Hepatocyte (in vitro differentiated cells): ENCODE measurements at places on chromosomes 7 and 10.

DNA sequence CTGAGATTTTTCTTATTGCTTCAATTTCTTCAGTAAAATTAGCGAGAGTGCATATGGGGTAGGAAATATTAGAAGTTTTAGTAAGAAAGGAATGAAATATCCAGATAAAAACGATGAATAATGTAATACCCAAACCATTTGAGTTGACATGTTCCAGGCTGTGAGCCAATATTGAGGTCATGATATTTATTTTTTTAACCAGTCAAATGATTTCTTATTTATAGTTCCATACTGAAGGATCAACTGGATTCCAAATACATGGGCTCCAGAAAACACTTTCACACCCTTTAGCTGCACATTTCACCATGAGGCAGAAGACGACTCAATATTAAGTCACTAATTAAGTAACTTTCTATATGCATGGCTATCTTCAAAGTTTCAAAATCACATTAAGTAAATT is 312.5 kb downstream of the PPP1R3A start:
- DNase-seq = no peak

DNA sequence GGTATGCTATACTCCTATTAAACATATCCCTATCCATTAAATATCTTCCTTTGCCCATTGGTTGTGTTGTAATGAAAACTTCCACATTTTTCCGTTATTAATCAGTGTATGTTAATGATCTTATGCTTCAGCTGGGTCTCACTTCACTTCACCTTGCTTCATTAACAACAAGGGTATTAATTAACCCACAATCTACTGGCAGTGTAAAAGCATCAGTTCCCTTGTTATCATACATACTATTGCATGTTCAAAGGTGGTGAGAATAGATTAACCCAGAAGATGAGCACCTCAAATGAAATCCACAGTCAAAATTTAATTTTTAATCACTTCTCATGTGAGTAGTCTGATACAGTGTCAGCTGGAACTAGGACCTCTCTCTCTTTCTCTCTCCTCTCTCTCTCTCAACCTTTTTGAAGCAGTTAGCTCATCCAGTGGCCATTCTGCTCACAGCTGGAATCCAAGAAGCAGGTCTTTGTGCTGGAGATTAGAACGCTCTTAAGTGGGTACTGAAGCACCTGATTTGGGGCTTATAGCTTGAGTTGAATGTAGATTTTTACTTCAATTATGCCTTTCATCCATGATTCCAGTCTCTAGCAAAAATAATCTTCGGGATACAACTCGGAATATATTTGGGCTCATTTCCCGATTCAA is 172.3 kb downstream of the RAPGEF5 start:
- DNase-seq = no peak

DNA sequence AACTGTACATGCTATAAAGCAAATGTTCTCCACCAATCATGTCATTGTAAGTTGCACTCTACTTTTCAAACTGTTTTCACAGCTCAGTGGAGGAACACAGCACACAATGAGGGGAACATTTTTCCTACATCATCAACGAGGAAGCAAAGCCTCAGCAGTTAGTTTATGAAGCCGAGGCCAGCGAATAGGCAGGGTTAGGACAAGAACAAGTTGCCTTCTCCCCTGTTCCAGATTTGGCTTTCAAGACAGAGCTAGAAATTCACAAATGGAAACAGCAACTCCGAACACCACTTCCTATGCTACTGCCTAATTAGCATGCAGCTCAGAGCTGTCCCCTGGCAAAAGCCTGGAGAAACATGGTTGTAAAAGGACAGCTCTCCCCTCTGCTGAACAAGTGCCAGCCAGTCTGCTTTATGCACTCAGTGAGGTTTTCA is 19.8 kb downstream of the ITGB8 start:
- DNase-seq = peak; percentile 18

- DNase-seq = no peak
These were observed 165.7 kb upstream of the GNAI1 start for GRCh38 chr7:79968894-79969293.

- DNase-seq = no peak
These were observed 55.1 kb downstream of the FAM53B start for GRCh38 chr10:124688889-124689670.

DNA sequence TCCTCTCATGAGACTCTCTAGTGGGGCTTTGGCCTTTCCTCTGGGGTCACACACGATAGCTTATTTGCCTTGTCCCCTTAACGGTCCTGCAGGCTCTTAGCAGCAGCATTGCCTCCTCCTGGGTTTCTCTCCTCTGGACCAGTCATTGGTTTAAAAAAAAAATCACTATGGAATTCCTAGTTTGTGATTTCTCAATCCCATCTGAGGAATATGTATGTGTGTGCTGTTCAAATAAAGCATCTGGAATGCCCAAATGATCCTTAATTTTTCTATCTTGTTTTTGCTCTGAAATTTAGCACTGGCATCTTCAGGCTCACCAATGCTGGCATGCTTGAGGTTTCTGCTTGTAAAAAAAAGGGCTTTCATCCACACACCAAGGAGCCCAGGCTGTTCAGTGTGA is 30.5 kb downstream of the ACTA2 start:
- DNase-seq = no peak

DNA sequence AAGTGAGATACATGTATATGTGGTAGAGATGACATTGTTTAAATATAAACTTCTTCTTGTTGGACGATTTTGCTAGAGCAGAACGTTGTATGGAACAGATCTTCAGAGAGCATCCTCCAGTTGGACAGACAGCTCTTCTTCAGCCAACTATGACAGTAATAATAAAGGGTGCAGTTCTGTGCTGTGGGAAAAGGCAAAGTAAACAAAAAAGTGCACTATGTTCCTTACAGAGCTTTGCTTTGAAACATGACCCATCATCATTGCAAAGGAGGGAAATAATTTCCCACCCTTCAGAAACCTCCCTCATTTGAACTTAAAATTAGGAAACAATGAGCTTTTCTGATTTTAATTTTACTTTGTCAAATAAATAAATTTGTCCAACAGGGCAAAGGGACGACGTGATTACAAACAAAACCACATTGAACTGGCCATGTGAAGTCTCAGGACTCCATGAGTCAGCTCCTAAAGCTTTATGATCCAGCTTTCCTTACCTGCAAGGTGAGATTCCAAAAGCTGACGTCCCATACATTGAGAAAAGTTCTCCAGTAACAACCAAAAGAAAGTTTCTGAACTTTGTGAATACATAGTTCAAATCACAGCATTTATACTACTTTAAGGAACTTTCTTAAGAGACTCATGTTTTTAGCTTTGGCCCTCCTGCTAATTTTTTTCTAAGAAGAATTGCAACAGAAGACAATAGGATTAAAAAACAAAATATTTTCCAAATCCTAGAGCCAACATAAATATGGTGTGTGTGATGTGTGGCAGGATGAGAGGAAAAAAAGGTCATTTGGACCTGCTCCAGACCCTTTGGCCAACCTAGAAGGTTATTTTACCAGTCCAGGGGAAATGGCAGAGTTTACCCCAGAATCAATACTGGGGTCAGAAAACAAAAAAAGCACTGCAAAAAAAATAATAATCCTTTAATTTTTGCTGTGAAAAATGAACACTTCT is 565.4 kb upstream of the NRP1 start:
- DNase-seq = no peak

GRCh38 chr10:116984202-116984990 is 20.6 kb downstream of the SHTN1 start:
- no peak for DNase-seq

- DNase-seq = no peak
These were observed 216.7 kb upstream of the CELF2 start for GRCh38 chr10:10800961-10801360.

GRCh38 chr10:122498521-122498920 is 37.2 kb downstream of the HTRA1 start:
- DNase-seq = no peak

GRCh38 chr10:103678178-103678526 is 177.2 kb downstream of the SH3PXD2A start:
- peak; percentile 94 for DNase-seq

- no peak for DNase-seq
These were observed 8.1 kb downstream of the SDK1 start for GRCh38 chr7:3309140-3309539.

DNA sequence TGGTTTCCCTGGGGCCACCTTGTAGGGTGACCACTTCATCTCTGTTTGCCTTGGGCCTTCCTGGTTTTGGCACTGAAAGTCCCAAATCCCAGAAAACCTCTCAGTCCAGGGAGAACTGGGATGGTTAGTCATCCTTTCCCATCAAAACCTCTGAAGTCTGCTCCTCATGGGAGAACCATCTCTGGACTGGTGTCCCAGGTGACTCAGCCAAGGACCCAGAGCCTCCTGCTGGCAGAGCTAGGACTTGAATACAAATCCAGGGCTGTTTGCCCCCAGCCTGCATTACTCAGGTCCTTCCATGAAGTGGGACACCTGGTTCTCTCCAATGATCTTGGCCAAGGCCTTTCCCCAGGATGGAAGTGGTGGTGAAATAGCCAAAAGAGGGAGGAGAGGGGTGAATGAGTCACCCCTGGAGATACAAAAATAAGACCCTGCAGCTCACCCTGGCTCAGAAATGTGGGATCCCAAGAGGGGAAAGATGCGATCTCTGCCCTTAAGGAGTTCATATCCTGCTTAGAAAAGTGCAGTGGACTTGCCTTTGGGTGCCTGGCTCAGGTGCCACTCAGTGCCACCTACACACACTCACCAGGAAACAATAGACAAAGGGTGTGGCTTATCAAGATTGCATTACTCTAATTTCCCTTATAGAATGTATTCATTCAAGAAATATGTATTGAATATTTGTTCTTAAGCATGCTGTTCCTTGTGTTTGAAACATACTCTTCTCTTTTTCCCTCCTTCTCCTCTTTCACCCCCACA is 22.0 kb downstream of the ADRA2A start:
- DNase-seq = no peak

DNA sequence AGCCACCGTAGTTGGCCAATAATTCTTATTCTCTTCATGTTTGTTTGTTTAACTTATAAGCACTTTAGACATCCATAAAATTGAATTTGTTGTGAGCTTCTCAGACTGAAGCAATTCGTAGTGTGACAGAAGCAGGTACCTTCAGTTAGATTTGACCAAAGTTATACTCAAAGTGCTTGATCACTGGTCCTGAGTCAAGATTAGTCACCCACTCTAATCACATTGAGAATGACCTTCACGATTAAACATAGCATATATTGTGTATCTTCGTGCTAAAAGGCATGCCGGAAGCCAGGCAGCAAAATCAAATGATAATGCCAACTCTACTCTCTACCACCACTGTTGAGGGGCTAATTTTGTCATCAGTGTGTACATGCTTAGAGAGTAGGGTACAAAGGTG is 763.7 kb upstream of the MBL2 start:
- DNase-seq = no peak

DNA sequence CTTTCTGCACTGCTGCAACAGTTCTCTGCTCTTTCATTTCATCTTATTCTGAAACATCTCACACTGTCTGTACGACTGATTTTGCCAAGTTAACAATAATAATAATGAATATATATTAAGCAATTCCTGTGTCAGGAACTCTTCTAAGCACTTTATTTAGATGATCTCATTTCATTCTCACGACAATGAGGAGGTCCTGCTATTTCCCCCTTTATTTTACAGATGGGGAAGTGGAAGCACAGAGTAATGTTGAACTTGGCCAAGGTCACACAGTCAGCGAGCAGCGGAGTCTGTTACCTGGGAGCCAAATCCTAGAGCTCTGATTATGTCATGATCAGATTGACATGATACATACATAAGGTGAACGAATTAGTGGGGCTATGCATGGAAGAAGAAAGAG is 5.8 kb downstream of the MRC1 start:
- DNase-seq = no peak

DNA sequence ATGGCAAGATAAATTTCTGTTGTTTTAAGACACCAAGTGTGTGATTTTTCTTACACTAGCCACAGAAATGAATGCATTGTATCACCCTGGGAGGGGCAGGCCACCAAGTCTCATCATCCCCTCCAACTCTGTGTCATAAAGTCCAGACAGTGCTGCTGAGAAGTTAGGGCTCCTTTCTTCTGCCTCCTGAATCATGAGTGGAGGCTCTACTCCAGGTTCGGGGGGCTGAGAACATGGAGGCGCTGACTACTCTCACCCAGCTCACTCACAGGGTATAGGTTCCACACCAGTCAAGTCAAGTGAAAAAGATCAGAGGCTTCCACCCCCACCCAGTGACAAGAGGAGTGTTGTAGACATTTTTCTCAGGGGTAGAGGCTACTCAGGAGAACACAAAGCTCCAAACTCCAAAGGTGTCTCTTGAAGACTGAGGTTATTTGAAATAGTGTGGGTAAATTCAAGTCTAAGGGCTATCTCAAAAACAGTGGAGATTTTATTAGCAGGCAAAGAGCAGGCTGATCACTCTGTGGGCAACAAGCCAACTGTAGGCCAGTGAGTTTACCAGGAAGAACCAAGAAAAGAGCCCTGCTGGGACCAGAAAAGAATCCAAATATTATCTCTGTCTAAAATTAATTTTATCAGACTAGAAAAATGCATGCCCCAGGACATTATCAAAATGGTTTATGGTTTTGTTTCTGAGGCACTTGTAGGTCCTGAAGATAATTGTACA is 118.6 kb upstream of the RET start:
- no peak for DNase-seq

GRCh38 chr10:71442859-71443570 is 46.3 kb downstream of the CDH23 start:
- DNase-seq = no peak

DNA sequence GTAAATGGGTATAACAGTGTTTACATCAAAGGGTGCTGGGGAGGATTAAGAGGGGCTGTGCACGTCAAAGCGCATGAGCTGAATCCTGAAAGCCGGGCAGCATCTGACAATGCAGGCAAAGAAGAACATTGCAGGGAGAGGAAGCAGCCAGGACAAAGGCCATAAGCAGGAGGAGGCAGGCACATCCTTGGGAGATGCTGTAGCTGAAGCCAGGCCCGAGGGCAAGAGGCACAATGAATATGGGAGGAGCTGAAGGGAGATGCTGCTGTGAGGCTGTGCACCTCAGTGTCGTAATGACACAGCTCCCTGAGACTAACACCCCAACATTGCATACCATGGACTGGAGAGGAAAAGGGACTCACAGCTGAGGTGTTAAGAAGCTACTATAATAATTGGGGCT is 129.2 kb downstream of the BTAF1 start:
- DNase-seq = no peak

GRCh38 chr7:116225860-116226259 is 15.5 kb downstream of the TES start:
- no peak for DNase-seq

GRCh38 chr7:149147752-149148653 is 750 bp downstream of the ZNF398 start:
- peak; percentile 73 for DNase-seq

DNA sequence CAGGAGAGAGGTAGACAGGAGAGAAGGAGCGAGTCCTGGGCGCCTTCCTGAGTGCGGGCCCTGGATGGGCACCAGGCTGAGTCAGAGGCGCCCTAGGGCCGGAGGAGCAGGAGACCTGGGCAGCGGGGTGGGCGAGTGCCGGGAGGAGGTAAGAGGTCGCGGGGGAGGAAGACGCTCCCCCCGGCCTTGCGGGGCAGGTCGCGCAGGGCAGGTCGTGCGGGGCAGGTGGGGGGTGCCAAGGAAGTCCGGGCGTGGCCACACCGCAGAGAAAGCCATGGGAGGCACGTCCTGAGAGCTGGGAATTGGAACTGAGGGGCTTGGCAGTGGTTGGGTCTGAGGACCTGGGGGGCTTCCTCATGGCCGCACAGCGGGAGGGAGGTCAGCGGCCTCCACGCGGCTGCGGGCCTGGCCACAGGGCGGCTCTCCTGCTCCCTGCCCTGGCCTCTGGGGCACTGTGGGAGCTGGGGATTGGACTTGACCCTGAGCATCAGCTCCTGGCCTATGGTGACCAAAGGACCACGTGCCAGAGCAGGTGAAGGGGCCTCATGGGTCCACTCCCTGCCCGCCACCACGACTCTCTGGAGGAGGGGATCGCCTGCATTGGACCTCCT is 935 bp downstream of the MMP21 start:
- DNase-seq = no peak

GRCh38 chr10:88162852-88163251 is 299.4 kb downstream of the PTEN start:
- no peak for DNase-seq
